Stimulated activated CD4-positive, alpha-beta T cell treated with anti-CD3 and anti-CD28 coated beads, Interleukin-4, amount 100 ng/mL, for 1 hour (primary cell): ENCODE measurements at places on chromosomes 3 and 15.

DNA sequence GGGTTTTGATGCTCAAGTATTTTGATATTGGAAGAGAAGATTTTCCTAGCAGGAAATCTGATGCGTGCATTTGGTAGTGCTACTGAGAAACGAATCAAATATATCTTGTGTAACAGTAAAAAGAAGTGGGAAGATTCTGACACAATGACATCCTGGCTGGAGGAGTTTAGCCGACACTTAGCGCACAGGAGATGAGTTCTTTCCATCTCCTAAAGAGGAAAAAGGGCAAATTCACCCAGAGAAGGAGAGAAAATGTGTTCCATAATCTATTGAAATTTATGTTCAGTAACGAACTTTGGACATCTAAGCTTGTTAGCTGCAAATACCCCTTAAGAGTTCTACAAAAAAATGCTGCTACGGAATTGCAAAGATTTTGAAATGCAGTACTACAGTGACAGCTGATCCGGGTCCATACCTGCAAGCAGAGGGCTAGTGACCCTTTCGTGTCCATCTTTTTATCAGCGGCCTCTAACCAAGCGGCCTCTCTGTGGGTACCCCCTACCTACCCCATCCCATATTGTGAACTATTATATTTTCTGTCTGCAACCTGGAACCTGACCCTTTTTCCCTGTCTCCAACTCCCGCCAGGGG, 971 bp downstream of the CPOX start:
- DNase-seq = no peak

DNA sequence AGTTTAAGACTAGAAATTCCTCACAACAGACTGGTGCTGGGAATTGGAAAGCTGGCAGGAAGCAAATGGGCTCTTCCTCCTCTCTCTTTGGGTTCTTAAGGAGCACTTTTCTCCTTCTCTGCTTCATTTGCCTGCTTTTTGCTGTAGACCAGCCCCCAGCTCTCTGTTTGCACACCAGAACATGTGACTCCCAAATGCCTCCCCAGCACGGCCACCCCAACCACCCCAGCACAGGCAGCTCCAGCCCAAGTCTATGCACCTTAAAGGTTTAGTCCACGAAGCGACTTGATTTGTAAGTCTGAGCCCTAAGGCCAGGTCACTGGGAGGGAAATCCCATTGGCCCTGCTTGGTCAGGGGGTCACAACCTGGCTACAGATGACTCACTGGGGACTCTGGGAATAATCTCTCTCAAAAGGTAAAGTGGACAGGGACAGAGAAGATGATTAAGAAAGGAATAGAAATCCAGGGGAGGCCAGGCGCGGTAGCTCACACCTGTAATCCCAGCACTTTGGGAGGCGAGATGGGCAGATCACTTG, 377.8 kb upstream of the PROK2 start:
- DNase-seq = no peak

DNA sequence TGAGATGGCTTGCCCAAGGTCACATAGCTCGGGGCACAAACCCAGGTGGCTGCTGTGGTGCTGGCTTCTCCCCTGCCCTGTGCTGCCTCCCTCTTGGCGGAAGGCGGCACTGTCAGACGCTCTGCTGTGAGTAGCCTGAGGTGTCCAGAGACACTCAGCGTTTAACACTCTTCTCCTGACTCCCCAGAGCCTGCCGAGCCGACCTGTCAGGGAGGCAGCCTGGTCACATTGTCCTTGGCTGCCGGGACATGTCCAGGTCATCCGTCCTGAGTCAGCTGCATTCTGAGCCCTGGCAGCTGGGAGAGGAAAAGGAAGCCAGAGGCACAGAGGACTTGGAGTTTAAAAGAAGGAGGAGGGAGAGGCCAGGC, 4.7 kb downstream of the LMAN1L start:
- no peak for DNase-seq

- no peak for DNase-seq
Observed at GRCh38 chr3:60225848-60226247, 1025.4 kb downstream of the FHIT start.

- DNase-seq = no peak
Observed at GRCh38 chr15:79296583-79296982, 14.1 kb downstream of the ANKRD34C start.

DNA sequence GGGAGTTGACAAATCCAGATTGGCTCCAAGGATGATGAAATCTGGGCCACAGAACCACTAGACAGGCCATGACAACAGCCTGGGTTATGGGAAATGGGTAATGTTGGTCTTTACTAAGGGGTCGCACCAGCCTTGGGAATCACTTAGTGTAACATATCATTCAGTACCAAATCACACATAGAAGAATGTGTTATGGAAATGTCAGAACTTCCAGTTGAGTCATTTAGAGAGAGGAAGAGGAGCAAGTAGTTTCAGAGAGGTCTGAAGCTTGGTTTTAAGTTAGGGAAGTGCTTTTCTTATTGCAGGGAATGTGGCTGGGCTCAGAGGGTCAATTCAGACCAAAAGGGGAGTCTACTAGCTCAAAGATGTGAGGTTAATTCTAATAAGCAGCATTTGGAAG, 241.6 kb upstream of the ZPLD1 start:
- no peak for DNase-seq

GRCh38 chr3:23383875-23384274, 180.7 kb downstream of the UBE2E2 start:
- no peak for DNase-seq
